ENCODE measurements at places on chromosomes 13 and 19.

DNA sequence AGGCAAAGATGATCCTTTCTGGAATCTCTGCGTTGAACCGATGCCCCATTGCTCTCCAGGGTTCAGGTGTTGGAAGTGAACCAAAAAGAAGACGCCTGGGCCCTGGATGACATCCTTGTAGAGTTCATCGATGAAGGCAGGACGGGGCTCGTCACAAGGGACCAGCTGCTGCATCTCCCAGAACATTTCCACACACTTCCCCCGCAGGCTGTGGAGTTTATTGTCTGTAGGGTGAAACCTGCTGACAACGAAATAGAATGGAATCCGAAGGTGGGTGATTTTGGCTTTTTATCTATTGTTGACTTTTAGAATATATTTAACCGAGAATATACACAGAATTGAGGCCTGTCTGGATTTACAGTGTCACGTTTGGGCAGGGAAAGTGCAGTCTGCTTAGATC lies 58.4 kb downstream of the SLC7A9 start:
- no peak for DNase-seq

DNA sequence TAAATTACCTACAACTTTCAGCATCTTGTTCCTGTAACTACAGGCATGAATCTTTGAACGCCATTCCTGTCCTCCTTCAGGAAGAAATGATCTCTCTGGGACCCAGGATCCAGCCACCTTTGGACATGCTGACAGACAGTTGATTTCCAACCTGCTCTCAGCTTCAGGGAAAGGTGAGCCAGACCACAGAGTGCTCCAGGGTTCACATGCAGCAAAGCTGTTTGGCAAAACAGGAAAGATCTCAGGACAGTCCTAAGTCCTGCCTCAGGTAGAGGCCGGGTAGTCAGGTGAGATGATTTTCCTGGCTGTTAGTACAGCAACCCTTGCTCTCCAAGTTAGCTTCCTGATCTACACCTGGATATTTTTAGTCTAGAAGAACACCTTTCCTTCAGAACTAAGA lies 9.1 kb downstream of the SLC15A1 start:
- DNase-seq = no peak

GRCh38 chr19:4709440-4710280 lies 14.0 kb downstream of the DPP9 start:
- peak; percentile 19 for DNase-seq

DNA sequence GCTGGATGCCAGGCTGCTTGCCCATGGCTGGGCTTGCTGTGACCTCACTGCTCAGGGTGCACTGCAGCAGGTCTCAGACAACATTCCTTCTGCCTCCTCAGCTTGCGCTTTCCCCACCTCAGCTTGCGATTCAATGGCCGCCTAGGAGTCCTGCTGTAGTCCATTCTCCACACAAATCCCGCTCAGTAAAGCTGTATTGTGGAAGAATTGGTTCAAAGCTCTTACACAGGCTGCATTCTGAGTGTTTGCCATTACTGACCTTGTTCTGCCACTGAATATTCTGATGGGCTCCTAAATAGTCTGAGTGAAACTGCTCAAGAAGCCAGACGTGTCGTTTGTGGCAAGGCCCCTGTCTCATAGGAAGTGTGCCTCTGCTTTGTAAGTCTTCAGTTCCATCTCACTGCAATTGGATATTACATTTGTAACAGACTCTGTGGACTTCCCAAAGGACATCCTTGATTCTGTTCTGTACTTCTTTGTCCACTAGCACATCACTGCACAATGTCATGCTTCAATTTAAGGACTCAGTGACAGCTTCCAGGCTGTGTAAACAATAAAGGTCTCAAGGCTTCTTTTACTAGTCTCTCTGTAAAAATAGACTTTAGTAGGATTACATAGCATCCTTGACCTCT lies 49.8 kb downstream of the KATNAL1 start:
- peak; percentile 7 for DNase-seq

- DNase-seq = no peak
These were observed 25.1 kb downstream of the FPR3 start for GRCh38 chr19:51820011-51820410.

DNA sequence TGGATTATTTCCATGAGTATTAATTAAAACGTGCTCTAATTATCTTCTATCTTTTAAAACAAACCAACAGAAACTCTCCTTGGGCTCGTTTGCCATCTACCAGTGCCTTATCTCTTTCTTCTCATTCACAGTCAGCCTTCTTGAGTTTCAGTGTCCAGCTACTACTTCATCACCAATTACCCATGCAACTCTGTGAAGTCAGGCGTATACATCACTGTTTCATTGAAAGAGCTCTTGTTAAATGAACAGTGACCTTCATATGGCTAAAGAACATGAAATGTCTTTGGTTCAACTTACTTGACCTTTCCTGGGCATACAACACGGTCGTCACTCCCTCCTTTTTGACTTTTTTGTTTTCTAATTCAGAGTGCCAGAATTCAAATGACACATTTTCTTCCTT lies 5.2 kb upstream of the IFT88 start:
- DNase-seq = no peak

GRCh38 chr13:45878966-45879365 lies 27.4 kb upstream of the SIAH3 start:
- no peak for DNase-seq

DNA sequence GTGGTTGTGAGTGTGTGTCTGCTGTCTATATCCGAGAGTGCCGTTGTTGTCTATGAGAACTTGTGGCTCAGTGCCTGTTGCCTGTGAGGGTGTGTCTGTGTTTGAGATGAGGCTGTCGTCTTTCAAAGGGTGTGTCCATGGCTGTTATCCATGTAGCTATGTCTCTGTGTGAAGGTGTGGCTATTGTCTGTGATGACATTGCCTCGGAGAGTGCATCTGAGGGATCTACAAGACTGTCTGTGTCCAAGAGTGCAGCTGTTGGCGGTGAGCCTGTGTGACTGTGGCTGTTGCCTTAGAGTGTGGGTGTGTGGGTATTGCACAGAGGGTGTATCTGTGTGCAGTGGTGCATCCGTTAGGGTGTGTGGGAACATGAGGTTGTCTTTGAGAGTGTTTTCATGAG lies 4.9 kb downstream of the NUMBL start:
- no peak for DNase-seq

GRCh38 chr13:112971288-112971643 lies 2.3 kb downstream of the MCF2L start:
- DNase-seq = no peak

- no peak for DNase-seq
These were observed 560.0 kb upstream of the KLHL1 start for GRCh38 chr13:70668293-70668692.

DNA sequence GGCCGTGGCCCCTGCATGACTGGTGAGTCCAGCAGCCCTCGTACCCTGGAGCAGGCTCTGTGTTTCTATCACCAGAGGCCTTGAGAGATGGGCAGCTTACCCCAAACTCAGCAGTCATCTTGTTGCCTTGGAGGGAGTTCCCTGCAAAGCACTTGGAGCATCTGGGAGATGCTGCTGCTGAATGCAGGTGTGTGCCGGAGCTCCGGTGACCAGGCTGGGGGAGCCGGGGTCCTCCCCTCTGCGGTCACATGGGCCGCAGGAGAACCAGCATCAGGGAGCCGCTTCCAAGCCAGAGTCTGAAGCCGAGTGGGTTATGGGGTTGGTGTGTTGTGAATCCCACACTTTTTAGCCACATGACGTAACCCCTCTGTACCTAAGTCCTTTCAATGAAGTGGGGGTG lies 82.8 kb downstream of the TEX29 start:
- no peak for DNase-seq

DNA sequence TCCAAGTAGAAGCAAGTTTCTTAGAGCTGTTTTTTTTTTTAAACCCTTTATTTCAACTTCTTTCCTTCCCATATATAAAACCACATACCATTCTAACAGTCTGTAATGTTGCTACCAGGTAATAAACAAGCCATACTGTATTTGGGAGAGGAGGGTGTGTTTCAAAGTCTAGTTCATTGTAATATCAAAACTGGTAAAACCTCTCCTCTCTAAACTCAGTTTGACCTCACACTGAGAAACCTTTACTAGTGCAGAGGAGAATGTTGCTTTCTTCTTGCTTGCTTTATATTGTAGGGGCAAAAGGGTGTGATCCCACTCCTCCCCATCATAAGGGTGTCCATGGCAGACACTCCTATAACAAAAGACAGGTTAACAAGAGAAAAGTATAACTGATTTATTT lies 155.1 kb downstream of the GGACT start:
- no peak for DNase-seq
